ENCODE measurements at places on chromosomes 13 and 19.

DNA sequence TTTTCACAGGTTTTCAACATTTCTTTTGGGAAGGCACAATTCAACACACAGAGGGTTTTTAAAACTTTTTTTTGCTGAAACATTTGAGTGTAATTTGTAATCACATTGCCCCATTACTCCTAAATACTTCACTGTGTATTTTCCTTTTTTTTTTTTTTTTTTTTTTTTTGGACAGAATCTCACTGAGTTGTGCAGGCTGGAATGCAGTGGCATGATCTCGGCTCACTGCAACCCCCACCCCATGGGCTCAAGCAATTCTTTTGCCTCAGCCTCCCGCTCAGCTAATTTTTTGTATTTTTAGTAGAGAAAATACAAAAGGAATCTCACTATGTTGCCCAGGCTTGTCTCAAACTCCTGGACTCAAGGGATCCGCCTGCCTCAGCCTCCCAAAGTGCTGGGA, 14.8 kb upstream of the DNAJC15 start:
- no peaks in the 10 kb centered on the region for H3K27me3 ChIP-seq
- no peak for DNase-seq
- H3K36me3 ChIP-seq: no peaks in the 10 kb centered on the region
- no peak overlapping the region for H3K27ac ChIP-seq
- H3K4me3 ChIP-seq: no peak overlapping the region
- H3K4me1 ChIP-seq: no peaks in the 10 kb centered on the region

DNA sequence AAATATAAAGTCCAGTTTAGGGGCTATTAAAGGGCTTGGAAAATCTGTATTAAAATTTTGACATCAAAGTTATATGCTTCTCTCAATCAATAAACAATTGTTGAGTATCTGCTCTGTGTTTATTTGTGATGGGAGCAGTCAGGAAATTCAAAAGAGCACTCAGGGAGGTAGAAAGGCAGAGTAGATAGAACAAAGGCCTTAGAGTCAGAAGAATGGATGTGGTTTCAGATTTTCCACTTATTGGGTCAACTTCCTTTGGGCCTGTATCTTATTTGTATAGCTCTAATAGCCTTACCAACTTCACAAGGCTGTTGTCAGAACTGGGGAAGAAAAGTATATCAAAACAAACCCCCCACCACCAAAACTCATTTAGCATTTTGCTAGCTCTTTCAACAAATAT, 302.6 kb downstream of the SPRY2 start:
- no peaks in the 10 kb centered on the region for H3K27me3 ChIP-seq
- no peak overlapping the region for H3K4me3 ChIP-seq
- no peak overlapping the region for H3K27ac ChIP-seq
- no peak for DNase-seq
- no peaks in the 10 kb centered on the region for H3K36me3 ChIP-seq

- no peak overlapping the region for H3K4me3 ChIP-seq
- no peaks in the 10 kb centered on the region for H3K4me1 ChIP-seq
- no peaks in the 10 kb centered on the region for H3K27me3 ChIP-seq
- no peak overlapping the region for H3K27ac ChIP-seq
Observed at GRCh38 chr13:110634558-110634957, 19.2 kb downstream of the NAXD start.

DNA sequence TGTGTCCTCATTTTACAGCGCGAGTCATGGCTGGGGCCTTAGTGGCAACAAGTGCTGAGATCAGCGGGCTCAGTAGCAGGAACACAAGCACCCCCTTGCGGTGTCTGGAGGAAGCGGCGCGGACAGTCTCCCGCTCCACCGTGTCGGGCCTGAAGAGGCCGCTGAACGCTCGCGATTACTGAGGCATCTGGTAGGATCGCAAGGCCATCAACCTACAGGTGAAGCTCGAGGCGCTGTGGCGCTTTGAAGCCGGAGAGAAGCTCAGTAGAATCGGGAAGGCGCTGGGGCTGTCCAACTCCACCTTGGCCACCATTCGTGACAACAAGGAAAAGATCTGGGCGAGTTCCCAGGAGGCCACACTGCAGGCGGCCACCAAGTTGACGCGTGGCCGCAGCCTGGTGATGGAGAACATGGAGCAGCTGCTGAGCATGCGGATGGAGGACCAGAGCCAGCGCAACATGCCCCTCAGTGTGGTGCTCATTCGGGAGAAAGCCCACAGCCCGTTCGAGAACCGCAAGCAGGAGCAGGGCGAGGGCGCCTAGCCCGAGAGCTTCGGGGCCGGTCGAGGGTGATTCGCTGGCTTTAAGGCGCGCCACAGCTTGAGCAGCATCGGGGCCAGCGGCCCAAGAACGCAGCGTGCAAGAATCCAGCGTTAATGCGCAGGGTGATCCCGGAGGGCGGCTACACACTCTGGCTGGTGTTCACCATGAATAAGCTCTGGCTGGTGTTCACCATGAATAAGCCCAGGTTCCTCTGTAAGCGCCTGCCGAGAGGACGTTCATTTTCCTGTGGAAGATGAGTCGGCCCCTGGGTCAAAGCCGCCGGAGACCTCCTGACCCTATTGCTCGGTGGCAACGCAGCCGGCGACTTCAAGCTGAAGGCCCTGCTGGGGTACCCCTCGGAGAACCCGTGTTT, 8.3 kb upstream of the MZF1 start:
- peaks cover 24% of the 10 kb centered on the region for H3K36me3 ChIP-seq
- peaks cover 2% of the 10 kb centered on the region for H3K4me1 ChIP-seq
- no peak overlapping the region for H3K4me3 ChIP-seq
- no peaks in the 10 kb centered on the region for H3K27me3 ChIP-seq
- no peak overlapping the region for H3K27ac ChIP-seq
